ENCODE measurements at places on chromosomes 7 and 10.

DNA sequence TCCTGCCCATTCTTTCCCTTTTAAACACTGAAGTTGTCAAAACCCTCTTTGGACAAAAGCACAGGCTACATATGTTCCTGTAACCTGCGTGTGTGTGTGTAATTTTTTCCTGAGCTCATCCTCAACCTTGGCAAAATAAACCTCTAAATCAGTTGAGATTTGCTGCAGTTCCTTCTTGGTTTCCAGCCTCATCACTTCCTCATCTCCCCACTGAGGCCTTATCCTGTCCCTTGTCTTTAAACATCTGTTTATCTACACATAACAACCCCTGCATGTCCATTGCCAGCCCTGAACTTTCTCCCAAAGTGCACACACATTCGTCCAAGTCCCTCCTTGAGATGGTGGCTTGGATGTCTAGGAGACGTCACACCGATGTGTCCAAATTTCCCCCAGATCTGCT lies 35.5 kb downstream of the LYZL2 start:
- no peak for DNase-seq

DNA sequence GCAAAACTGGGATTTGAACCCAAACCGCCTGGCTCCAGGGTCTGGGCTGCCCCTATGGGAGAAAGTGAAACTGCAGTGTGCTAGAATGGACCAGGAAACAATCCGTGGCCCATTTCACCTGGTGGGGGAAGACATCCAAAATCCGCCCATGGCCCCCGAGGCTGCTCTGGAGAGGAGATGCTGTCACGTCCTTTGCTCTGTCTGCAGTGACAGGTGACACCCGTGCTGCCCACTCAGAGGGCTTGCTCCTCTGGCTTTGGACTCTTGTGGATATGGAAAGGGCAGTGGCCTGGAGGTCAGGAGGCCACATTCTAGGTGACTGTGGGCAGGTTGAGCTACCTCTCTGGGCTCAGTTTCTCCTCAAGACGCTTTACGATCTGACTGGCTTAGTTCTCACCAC lies 151.2 kb upstream of the GPR26 start:
- DNase-seq, result no peak

DNA sequence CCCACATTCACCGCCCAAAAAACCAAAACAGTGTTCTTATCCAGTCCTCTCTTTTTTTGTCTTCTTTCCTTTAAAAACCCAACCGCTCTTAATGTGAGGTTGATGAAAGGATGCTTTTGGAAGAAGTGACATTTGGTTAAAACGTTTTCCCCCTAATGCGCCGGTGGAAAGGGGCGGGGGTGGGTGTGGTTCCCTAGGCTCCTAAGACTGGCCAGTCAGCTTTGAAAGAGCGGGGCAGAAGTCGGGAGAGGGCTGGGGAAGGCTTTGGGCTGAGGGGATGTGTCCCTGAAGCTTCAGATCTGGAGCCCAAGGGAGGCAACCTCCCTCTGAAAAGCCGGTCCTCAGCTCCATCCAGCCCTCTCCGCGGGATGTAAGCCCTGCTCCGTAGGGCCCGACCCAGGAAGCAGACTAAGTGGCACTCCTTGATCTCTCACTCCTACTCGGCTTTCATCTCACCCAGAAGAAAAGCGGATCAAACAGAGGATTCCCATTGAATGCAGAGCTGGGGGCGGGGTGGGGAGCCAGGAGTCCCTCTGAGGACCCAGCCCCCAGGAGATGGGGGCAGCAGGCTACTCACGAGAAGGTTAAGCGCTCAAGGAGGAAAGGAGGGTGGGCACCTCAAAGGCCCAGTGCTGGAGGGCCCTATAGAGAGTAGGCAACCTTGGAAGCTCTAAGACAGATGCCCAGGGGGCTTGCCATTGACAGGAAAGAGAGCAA lies 2.4 kb upstream of the EVX1 start:
- DNase-seq, result no peak

GRCh38 chr10:78513330-78513729 lies 479.7 kb downstream of the RPS24 start:
- DNase-seq, result peak; percentile 92

- DNase-seq, result no peak
Observed at GRCh38 chr10:132020456-132020855, 38.7 kb upstream of the BNIP3 start.

- DNase-seq, result no peak
Observed at GRCh38 chr10:60717852-60718251, 60.4 kb upstream of the CDK1 start.

DNA sequence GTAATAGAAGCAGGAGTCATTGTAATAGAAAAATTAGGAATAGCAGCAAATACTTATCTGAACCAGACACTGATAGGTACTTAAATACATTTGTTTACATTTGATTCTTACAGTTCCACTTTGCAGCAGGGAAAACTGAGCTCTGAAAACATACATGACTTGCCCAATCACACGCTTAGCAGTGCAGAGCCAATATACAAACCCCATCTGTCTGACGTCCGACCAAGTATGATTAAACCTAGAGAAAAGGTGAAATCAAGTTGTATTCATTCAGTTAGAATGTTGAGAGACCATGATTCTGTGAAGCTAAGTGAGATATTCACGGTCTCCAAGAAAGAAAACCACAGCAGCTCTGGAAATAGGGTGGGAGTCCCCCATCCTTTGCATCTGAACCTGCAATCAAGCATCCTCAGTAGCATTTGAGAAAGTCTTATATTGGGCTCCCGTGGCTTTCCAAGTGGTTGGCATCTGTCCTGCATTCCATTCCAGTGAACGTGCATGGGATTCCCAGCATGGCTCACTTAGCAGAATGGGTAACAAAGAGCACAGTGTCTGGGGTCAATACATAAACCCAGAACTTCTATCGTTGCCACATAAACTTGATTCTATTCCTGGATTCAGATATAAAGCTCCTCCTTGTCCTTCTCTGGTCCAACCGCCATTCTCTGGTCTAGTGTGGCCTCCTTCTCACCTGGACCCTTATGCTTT lies 148.7 kb upstream of the RSU1 start:
- peak; percentile 98 for DNase-seq

DNA sequence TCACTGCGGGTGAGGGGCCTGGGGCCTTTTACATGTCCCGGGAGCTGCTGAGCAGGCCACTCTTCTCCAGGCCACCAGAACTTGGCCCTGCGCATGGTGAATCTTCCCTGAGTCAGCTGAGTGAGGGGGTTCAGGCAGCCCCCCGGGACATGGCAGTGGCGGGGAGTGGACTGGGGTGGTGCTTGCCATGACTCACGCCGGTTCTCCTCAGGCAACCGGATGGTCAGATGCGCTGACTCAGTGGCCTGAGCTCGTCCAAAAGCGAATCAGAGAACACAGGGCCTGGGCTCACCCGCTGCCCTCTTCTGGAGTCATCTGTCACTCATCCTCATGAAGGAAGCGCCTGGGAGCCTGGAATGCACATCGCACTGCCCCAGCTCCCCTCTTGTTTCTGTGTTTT lies 33.5 kb downstream of the HTRA1 start:
- peak; percentile 79 for DNase-seq

Data from astrocyte of the hippocampus (primary cell).